ENCODE measurements at places on chromosomes 6 and 20. TPM values are rescaled to one million over a fixed set of nuclear protein-coding genes. Genes with fewer than 3 reads are reported as not detected.

The OR2B6 gene
- not detected for polyA plus RNA-seq

GRCh38 chr6:147192278-147192911 is 11.8 kb upstream of the STXBP5 start:
- no peak for DNase-seq
- no peak overlapping the region for H3K4me3 ChIP-seq
- H3K4me1 ChIP-seq, result no peaks in the 10 kb centered on the region
- no peak overlapping the region for H3K27ac ChIP-seq
- H3K27me3 ChIP-seq, result no peaks in the 10 kb centered on the region

The SLA2 gene
- polyA plus RNA-seq, result 14.3 TPM

DNA sequence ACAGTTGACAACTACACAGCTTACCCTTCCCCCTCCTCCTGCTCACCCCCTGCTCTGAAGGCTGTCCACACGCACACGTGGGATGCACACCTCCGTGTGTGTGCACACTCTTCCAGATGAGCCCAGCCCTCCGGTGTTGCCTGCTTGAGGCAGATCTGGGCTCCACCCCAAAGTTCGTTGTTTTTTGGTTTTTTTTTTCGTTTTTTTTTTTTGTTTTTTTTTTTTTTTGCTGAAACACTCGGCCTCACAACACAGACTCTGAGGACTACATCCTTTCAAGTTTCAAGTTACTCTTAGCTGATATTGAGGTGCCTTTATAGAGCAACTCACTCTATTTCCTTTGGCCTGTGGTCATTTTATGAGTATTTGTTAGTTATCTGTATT is 88.2 kb downstream of the RREB1 start:
- H3K27me3 ChIP-seq, result no peaks in the 10 kb centered on the region
- no peak overlapping the region for H3K27ac ChIP-seq
- DNase-seq, result no peak
- H3K36me3 ChIP-seq, result no peaks in the 10 kb centered on the region
- H3K4me3 ChIP-seq, result no peak overlapping the region
- peaks cover 4% of the 10 kb centered on the region for H3K4me1 ChIP-seq

- peaks cover 15% of the 10 kb centered on the region for H3K4me1 ChIP-seq
- no peaks in the 10 kb centered on the region for H3K36me3 ChIP-seq
- H3K27me3 ChIP-seq, result no peaks in the 10 kb centered on the region
- no peak overlapping the region for H3K27ac ChIP-seq
- no peak overlapping the region for H3K4me3 ChIP-seq
- DNase-seq, result peak; percentile 60
These were observed 76.6 kb downstream of the SLX4IP start for GRCh38 chr20:10511509-10512251.

DNA sequence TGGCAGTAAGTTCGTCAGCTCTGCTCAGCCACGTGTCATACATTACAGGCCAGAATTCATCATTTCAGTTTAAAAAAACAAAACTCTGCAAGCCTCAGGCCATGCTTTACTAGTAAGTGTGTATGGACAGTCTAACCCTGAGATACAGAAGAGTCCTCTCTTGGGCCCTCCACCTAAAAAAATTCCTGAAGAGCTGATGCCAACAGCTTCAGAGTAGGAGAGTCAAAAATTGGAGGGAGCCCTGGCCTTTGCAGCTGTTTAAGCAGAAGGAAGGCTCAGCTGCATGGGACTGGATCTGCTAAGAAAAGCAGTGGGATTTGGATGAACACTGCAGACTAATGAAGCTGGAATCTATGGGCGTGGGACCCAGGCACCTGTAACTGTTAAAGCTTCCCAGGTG is 47.2 kb upstream of the FAM8A1 start:
- H3K27me3 ChIP-seq, result no peaks in the 10 kb centered on the region
- no peak overlapping the region for H3K4me3 ChIP-seq

All from CD4-positive, alpha-beta memory T cell (primary cell).